Kidney tubule cell (primary cell): ENCODE measurements at places on chromosomes 6 and 20.

DNA sequence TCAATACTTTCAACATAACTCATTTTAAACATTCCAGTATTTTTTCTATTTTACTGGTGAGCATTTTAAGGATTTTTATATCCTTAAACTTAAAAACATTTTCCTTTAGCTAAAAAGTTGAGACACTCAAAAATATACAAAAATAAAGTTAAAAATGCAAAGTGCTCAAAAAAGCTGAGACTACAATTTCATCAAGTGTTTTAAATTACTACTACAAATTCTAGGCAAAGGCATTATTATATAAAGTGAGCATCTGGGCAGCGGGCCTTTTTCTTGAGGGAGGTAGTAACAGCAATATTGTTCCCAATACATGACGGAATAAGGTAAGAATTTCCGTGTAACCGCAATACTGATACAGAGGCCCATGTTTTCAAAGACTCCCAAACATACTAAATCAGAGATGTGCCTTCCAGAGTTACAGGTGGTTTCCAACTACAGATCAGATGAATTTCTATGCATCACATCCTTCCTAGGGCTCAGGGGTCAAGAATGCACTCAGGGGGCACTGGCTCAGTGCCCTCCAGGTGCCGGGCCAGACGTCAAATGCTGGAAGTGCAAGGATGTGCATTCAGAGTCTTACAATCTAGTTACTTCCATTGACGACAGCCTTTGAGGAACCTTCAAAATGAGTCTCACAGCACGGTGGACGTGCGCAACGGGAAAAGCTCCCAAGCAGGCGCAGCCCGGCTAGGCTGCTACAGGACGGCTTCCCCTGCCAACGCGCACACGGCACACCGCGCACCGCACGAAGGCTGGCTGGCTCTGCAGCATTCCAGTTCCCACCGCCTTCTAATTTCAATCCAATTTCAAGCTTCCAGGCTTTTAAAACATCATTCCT lies 1.7 kb downstream of the PHF10 start:
- DNase-seq: peak; percentile 89

DNA sequence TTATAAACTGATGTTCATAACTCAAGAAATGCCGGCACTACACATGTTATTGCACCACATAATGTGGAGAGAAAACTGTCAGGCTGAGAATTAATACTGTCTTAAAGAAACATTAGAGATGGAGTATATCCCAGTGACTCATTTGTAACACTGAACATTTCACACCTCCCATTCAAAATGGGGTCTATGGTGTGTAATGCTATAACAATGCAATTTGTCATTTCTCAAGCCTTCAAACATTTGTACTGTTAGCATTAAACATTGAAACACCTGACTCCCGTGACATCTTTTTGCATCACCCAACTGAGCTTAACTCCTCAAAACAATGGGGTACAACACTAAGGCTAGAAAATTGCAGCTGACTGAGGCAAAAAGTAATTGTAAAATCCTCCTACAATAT lies 151.7 kb downstream of the DST start:
- peak; percentile 84 for DNase-seq

DNA sequence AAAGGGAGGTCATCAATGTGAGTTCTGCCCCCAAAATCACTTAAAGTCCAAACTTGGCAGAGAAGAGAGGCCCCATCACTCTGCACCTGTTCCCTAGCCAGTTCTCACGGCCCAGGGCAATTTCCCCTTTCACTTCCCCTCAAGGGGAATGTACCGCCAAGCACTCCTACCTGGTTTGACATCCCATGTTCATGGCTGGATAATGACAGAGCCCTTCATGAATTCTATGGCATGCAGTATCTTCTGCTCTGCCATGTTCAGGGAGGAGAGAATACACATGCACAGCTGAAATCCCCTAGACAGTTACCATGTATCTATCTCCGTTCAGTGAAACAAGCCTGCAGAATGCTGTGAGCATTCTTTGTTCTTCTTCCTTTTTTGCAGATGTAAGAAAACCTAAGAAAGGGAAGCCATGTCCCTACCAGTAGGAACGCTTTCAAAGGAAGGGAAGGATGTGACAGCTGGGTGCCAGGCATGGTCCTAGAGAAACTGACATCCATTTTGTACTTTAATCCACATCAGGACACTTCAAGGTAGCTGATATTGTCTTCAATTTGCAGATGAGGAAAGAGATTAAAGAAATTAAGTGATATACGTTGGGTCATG lies 79.8 kb upstream of the ARID1B start:
- DNase-seq: no peak

DNA sequence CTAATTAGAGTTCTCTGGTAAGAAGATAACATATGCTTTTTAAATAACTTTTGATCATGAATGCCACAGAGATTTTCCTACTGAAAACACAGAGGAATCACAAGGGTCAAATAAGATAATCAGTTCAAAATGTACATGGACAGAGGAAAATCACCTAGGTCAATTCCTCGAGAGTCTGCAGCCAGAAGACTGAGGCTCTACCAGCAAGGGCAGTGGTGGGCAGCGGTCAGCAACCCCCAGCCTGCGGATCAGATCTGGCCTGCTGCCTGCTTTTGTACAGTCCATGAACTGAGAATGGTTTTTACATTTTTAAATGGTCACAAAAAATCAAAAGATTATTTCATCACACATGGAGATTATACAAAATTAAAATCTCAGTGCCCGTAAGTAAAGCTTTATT lies 79.0 kb downstream of the FYN start:
- no peak for DNase-seq

DNA sequence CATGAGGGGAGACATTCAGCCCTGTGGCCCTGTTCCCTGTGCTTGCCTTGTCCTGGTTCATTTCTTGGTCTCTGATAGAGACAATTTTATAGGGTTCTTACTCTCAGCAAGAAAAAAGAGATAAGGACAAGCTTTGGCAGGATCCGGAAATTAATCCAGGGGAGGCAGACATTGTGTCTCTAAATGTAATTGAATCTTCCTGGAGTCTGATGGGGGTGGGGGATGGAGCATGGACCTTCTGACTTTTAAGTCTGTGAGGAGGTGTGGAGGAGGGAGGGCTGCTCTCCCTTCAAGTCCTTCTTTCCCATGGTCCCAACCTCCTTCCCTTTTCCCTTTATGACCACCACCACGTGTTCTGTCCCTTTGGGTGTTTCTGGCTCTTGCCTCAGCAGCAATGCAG lies 512.7 kb downstream of the DHX35 start:
- no peak for DNase-seq

DNA sequence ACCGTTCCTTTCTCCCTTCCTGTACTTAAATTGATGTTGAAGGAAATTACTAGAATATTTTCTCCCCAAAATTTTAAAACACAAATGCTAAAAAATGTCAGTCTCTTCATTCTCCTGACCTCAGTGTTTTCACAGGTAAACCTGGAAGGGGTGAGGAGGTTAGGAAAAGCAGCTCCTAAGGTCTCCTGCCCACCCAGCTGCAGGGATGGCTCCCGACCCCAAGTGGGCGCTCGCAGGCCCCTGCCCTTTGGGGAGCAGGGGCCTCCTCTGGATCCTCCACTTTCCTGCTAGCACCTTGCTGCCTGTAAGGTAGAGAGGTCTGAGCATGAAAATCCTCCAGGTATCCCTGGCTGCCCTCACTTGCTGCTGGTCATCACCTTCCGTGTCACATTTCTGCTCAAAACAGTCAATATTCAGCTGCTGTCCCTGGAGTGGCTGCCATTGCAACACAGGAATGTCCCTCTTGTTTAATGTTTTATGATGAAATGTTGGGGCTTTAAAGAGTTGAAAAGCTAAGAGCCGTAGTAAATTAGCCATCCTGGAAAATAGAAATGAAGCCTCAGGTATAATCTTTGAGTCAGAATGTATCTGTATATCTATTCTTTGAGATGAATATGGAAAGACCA lies 10.9 kb upstream of the HSP90AB1 start:
- no peak for DNase-seq

DNA sequence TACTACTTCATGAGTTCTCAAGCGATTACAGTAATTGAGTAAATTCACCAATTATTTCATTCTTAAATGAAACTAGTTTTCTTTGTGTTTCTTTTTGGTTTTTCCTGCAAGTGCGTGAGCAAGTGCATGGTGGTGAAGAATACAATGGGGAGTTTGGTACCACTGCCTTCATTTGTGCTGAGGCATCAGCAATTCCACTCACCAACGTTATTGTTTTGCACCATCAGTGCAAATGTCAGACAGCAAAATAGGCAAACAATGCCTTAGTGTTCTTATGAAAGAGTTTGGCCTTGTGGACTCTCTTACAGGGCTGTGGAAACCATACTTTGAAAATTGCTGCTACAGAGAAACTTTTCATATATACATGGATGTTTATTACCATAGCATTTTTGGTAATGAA lies 8.2 kb downstream of the CDH26 start:
- DNase-seq: no peak

DNA sequence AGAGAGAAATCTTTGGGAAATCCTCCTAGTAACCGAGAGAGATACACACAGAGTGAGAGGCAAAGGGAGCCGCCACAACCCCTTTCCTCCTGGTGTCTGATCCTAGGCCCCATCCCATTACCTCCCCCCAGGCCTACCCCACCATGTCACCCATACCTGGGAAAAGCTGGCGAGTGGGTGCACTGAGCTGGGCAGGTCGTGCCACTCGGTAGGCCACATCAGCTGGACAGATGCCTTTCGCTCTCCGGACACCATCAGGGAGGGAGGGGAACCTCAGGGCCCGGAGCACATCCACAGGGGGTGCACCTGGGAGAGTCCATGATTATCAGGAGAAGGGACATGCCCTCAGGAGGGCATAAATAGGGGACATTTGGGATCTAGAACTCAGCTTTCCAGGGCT lies 3.1 kb downstream of the COL11A2 start:
- DNase-seq: no peak

DNA sequence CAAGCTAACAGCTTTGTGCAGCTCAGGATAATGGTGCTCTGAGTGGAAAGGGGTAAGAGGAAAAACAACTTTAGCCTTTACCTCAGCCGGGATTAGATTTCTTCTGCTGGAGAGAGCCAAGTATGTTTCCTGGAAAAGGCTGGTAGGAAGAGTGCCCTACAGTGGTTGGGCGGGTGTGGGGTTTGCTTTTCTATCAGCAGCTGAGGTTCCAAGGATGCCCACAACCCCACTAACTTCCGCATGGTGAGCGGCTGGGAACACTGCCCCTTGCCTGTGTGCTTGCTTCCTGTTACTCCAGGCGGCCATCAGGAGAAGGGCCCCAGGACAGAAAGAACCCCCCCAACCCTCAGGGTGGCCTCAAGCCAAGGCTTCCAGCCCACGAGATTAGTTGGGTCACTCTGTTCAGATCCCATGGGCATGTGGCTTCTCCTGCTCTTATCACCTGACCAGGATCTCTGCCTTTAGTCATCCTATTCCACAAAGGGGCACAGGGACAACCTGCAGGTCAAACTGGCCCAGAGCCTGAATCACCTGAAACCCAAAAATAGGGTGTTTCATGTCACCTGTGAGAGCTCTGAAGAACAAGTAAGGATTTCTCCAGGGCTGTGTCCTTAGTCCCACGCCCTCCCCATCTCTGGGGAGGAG lies 10.5 kb downstream of the MRPS18A start:
- DNase-seq: no peak

DNA sequence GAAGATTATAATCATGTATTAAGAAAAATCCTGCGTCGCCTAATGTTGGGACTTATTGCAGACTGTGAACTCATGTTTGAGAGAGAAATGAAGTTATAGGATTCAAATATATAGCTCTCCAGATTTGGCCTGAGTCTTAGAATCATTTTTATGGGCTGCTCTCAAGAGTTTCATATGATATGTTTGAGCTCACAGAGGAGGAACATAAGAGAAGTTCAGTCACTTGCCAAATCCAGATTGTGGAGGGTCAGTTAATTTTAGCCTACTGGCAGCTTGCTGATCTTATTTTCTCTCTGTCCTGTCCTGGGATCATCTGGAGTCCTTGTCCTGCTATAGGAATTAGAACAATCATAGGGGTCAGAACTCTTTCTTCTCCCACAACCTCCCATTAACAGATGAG lies 186.1 kb upstream of the SUPT3H start:
- DNase-seq: no peak

- peak; percentile 56 for DNase-seq
These were observed 27.0 kb downstream of the CBFA2T2 start for GRCh38 chr20:33516882-33517281.

DNA sequence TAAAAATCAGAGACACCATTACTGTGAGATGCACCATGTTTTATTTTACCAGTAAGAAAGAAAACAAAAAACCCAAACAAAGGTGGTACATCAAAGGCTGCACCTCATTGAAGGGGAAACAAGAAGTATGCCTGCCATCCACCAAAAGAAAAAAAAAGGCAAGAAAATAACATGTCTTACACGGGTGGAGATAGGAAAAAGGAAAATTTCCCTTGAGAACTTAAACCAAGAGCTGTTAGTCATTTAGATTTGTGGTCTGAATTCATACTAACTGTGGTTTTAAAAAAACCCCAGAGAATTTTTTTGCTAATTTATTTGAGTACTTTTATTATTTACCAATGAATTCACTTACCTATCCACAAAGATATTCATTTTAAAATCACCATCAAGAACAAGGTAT lies 144.0 kb downstream of the LRRC1 start:
- DNase-seq: peak; percentile 10

DNA sequence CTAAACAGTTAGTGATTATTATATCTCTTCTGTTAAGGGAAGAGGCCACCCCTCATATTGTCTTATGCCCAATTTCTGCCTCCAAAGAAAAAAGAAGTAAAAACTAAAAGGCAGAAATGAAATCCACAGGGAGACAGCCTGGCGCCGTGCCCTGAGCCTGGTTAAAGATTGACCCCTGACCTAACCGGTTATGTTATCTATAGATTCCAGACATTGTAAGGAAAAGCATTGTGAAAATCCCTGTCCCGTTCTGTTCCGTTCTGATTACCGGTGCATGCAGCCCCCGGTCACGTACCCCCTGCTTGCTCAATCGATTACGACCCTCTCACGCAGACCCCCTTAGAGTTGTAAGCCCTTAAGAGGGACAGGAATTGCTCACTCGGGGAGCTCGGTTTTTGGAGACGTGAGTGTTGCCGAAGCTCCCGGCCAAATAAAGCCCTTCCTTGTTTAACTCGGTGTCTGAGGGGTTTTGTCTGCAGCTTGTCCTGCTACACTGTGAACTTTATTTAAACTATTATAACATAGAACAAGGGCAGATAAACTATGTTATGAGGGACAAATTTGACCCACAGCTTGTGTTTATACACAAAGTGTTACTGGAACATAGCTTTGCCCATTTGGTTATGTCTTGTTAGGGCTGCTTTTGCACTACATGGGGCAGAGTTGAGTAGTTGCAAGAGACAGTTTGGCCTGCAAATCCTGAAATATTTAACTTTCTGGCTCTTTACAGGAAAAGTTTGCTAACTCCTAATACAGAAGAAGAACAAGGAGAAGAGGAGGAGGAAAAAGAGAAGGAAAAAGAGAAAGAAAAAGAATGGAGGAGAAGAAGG lies 49.6 kb downstream of the CD24 start:
- peak; percentile 17 for DNase-seq

DNA sequence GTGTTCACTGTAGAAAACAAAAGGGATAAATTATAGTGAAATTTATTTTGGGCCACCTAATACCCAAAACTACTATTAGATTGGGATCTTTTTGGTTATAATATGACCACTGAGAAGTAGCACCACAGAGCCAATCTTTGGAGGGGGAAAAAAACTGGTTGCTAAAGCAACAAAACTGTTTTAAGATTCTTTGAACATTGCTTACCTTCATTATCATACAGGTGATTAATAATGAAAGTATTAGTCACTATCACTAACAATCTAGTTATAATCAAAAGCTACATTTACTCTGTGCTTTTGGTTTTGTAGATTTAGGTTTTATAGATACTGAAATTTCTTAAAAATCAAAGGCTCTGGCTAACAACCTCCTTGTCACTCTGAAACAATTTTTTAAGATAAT lies 31.7 kb downstream of the STX7 start:
- no peak for DNase-seq

- peak; percentile 21 for DNase-seq
These were observed 47.0 kb downstream of the GOPC start for GRCh38 chr6:117555262-117555849.
